ENCODE measurements at places on chromosomes 5 and 9.

DNA sequence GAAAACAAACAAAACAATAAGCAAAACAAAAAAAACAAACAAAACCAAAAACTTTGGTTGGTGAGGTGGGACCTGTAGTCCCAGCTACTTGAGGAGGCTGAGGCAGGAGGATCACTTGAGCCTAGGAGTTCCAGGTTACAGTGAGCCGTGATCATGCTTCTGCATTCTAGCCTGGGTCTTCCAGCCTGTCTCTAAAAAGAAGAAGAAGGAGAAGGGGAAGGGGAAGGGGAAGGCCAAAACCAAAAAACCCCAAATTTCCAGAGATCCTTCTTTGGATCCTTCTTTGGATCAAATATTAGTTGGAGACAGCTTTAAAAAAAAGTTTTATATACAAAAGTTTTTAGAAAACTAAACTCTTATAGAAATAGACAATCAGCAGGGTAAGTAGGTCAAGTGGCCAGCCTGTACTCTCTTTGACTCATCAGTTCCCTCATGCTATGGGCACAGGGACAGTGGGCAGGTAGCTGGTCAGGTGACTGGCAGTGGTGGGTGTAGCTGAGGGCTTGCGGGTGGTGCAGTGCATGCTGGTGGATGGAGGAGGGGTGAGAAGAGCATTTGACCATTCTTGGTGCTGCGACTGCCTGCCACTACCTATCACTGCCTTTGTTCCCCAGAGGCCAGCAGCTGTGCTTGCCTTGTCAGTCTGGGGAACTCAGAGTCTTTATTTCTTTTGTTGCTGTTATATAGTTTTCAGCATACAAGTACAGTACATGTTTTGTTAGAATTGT, 12.6 kb downstream of the RCL1 start:
- DNase-seq: no peak

- no peak for DNase-seq
Measured at GRCh38 chr9:98502311-98502975, 206.3 kb downstream of the GABBR2 start.

DNA sequence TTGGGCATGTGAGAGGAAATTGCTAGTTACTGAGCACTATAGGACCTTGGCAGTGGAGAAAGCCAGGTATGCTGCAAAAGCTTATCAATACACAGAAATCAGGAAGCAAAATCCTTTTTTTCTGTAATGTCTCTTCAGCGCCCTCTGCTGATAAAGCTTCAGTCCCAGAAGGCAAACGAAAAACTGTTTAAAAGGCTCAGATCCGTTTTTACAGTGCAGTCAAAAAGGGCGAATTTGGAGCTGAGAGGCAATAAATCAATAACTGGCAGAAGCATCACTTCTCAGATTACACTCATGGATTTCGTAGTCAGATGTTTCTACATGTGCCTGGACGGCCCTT, 1.1 kb upstream of the MAN2A1 start:
- DNase-seq: no peak

DNA sequence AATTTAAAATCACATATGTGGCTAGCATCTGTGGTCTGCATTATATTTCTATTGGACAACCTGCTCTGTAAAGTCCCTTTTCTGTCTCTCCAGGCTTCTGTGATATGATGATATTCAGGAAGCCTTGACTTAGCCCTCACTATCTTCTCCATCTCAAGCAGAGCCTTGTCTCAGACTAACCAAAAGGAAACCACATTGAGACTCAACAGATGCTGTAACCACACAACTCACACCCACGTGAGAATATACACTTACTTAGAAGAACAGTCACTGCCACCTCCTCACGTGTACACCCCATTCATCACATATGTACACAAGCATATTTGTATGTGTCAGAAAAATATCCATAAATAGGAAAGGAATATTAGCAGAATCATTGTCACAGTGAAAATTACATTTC, 33.6 kb downstream of the HTR4 start:
- DNase-seq: no peak

DNA sequence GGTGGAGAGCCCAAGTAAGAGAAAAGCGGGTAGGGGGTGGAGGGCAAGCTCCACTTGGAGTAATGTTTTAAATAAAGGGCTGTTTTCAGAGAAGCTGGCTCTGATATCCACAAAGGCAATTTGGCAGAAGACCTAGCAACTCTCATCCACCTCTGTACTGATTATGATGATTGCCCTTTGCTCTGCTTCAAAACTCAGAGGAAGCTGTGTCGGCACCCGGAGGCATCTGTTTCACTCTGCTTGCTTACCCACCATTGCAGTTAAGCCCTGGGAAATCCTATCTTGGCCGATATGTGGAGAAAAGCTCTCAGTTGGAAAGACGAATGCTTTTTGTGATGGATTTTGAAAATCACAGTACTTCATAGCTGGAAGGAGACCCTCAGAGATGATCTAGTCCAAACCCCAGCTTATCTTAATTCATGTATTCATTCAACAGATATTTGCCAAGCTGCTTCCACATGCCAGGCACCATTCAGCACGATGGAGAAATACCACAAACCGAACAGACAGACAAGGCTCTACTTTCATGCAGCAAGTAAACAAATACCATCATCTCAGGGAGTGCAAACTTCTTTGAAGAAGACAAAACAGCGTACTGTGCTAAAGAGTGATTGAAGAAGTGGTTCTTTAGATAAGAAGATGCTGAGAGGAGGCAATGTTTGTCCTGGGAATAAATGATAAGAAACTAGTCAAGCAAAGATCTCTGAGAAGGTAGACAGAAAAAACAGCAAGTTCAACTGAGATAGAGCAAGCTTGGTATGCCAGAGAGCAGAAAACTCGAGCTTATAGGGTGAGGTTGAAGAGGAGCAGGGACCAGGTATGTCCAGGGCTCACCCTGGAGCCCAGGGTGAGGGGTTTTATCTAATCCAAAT, 140.4 kb upstream of the SPDL1 start:
- no peak for DNase-seq

DNA sequence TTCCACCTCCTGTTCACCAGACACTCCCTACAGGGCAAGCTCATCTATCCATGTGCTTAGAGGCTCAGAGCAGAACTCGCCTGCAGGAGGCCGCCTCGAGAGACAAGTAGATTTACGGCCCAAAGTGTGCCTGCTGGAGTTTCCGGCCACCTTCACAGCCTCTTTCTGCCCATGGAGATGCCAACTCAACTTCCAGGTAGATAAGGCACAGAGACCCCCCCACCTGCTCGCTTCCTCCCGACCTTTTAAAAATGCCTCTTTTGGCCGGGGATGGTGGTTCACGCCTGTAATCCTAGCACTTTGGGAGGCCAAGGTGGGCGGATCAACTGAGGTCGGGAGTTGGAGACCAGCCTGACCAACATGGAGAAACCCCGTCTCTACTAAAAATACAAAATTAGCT, 46.6 kb downstream of the EXD3 start:
- DNase-seq: peak; percentile 13

DNA sequence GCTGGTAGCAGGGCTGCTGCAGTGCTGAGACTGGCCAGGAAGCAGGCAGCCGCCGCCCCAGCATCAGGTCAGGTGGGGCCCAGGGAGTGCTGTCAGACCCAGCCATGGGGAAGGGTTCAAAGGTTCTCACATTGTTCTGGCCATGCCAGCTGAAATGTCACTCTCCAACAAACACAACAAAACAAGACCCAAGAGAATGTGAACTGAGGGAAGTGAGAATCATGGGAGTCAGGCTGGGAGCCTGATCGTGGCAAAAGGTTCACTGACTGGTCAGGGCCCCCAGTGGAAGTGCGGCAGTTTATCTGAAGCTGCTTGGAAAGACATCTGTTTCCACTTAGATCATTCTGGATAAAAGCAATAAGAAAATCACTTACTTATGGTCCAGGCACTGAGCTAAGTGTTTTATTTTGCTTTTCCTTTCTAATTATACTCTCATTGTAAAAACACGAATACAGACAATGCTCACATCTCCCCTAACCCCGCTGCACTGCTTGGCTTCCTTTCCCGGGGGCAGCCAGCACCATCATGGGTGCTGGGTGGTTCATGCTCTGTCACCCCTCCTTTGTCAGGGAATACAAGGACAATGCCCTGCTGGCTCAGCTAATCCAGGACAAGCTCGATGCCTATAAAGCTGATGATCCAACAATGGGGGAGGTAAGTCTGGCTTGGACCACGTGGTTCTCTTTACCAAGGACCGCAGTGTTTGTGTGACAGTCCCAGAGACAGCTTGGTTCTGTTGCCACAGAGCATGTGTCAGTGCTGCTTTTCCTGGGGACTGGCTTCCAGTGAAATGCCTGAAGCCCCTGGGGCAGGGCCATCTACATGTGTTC, 41.9 kb upstream of the CFAP157 start:
- no peak for DNase-seq

DNA sequence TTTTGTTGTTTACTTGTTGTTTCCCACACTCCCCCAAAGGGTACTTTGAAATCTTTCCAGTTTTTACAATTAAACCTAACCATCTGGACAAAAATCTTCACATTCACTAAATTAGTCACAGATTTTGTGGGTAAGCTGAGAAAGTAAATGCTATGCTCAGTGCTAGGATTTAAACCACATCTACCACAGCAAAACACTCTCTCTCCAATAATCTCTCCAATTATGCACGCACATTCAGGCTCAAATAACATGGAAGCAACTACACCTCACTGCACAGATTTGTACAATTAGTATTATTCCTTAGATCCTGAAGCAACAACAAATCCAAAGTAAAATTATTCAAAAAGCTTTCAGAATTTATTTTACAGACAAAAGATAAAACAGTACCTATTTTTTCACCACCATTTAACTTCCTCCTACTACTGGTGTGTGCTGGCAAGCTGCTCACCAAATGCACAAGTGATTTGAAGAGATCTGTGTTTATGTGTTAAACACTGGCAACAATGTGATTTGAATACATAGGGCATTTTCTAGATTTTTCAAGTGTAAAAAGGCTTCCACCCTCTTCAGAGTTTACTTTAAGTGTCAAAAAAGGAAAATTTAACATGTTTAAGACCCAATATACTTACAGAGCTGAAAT, 16.6 kb downstream of the ZNF608 start:
- DNase-seq: no peak

- DNase-seq: no peak
Measured at GRCh38 chr5:95392593-95393182, 1.5 kb downstream of the FAM81B start.

DNA sequence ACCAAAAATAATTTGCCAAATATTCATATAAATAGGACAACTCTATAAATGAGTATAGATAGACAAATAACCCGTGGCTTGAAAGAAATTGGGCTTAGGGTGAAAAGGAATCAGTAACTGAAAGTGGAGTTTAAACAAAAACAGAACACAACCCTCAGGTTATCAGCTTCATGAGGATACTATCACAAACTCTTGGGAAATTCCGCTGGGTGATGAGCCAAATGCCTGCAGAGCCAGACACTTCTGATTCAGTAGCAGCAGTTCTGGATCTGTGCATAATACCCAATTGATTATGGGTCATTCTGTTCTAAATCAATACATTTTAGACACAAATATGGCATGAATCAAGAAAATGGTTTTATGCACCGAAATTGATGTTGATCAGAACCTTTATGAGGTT, 72.4 kb downstream of the CAMK4 start:
- no peak for DNase-seq

- no peak for DNase-seq
Measured at GRCh38 chr5:146860213-146860893, 18.2 kb downstream of the PPP2R2B start.

GRCh38 chr5:7546555-7546954, 150.6 kb downstream of the ADCY2 start:
- DNase-seq: no peak

- no peak for DNase-seq
Measured at GRCh38 chr5:180160789-180161188, 48.2 kb downstream of the RASGEF1C start.

- DNase-seq: no peak
Measured at GRCh38 chr9:106557996-106558667, 304.8 kb upstream of the ZNF462 start.

DNA sequence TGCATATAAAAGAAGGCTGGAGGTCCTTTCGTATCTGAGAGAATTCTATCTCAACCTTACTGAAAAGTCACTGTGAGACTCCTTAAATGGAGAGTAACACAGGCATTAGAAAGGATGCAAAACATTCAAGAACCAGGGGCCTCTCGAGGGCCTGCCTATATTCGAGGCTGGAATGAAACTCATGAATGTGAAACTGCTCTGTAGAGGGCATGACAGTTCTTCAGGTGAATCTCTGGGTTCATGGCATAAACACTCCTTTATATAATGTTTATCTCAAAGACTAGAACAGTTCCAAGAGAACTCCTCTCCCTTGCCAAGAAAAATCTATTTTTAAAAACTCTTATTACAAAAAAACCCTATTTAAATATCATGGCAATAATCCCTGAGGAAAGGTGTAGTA, 113.9 kb downstream of the SEC61B start:
- no peak for DNase-seq

DNA sequence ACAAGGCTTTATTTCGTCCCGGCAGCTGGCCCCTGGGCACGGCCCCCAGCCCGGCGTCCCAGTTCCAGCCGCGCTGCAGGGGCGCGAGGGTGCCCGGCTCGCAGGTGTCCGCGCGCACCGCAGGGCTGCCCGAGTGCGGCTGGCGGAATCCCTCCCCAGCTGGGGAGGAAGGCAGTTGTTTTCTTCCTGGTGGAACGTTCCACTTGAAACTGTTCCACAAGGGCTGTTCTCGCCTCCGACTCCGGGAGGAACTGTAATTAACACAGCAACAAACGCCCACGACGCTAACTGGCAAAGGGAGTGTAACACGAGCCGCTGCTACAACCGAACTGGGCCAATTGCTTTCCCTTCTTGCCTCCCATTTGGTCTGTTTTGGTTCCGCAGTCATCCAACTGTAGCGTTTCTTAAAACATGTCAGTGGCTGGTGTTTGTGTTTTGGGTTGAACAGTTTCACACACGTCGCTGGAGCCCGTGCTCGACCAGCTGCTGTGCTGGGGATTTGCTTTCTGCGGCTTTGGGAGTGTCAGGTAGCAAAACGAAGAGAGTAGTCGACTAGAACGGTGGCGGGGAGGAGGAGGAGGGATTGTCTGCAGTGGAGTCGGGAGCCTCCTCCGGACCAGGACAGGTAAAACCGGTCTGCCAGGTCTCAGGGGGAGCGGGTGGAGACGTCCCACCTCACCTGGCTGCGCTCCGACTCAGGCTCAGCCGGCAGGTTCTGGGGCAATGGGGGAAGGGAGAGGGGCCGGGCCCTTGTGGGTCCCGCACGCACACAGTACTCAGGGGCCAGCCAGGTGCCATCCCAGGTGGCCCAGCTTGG, 131.6 kb upstream of the NIPBL start:
- DNase-seq: peak; percentile 50

- no peak for DNase-seq
Measured at GRCh38 chr5:86570427-86571083, 47.2 kb upstream of the COX7C start.

GRCh38 chr9:69829484-69829883, 8.9 kb downstream of the CFAP95 start:
- no peak for DNase-seq

- DNase-seq: no peak
Measured at GRCh38 chr5:132468656-132469379, 21.8 kb downstream of the IRF1 start.

All from ovary (tissue), 10 donors.